ENCODE measurements at places on chromosomes 12 and 14.

DNA sequence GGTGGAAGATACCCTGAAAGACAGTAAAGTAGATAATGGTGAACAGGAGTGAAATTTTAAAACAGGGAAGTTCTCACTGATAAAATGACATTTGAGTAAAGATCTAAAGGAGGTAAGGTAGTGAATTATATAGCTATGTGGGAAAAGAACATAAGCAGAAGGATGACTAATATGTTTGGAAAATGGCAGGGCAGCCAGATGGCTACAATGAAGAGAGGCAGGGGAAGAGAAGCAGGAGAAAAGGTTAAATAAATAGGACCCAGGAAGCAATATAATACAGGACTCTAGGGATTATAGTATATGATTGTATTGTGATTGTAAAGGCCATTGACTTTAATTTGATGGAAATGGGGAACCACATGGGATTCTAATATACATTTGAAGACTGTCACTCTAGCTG, 33.0 kb downstream of the SCFD1 start:
- DNase-seq: no peak

DNA sequence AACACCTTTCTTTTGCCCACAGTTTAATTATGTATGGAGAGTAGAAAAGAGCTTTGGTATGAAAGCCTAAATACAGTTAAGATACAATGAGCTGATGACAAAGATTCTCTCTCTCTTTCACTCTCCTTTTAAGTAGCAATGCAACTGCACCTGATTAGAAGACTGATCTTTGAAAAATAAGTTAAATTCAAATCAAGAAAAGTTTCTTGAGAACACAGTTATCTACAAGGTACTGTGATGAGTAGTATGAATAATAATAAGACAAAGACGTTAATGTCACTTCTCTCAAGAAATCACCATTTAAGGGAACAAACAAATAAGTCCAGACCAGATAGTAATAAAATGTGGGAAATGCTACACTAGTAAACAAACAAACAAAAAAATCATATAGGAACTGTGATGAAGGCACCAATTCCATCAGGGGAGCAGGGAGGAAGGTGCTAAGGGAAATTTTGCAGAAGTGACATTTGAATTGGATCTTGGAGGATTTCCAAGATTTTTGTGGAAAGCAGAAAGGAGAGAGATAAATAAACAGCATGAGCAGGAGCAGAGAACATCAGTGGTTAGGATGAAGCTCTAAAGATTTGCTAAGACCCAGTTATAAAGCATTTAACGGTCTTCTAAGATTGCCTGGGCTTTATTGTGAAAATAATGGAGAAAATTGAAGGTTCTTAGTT, 65.2 kb upstream of the STK38L start:
- no peak for DNase-seq

DNA sequence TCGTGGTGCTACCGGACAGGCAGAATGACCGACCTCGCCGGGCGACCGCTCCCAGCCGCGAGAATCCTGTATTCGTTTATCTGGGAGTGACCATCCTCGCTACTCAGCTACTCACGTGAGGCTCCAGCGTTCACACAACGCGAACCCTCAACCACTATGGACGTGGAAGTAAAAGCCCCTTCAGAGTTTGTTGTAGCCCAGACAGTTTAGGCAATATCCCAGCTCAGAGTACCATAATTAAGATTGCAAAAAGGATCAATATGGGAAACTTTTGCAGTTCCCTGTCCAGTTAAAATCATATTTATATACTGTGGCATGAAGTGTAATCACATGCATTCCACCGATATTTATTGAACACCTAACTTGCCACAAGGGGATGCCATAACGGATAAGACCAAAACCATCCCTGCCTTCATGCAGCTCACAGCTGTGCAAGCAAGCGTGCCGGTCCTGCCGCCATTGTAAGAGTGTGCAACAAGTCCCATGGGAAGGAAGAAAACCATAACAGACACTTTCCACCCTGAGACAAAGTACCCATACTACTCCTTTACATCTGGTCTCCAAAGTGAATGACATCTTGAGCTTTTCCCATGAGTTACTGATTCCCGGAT, 938 bp upstream of the MAX start:
- DNase-seq: no peak

DNA sequence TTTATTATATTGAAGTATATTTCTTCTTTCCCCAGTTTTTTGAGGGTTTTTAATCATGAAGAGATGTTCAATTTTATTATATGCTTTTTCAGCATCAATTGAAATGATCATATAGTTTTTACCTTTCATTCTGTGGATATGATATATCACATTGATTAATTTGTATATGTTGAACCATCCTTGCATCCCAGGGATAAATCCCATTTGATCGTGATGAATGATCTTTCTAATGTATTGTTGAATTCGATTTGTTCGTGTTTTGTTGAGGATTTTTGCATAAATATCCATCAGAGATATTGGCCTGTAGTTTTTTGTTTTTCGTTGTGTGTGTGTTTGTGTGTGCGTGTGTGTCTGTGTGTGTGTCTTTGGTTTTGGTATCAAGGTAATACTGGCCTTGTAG, 196.4 kb downstream of the CRADD start:
- DNase-seq: no peak

GRCh38 chr12:61916831-61917230, 343.4 kb upstream of the USP15 start:
- DNase-seq: no peak

GRCh38 chr14:54803926-54804537, 98.6 kb downstream of the GCH1 start:
- DNase-seq: no peak

GRCh38 chr14:23299986-23300686, 2.5 kb downstream of the PPP1R3E start:
- no peak for DNase-seq

GRCh38 chr14:105849933-105850626, 323.7 kb downstream of the TMEM121 start:
- no peak for DNase-seq

DNA sequence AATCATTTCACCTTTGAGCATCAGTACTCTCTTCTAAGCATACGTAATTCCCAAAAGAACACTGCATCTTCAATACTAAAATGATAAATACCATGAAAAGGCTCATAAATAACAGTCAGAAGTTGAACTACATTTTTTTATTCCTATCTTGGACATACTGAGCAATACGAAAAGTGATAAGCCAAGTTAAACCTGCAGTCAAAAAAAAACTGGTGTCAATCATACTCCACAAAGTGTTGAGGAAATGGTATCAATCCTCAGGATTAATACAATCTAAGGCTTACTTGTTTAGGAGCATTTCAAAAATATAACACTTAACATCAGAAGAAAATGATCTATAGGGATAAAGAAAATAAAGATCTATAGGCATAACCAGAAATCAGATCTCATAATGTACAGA, 5.5 kb downstream of the BTG1 start:
- no peak for DNase-seq

DNA sequence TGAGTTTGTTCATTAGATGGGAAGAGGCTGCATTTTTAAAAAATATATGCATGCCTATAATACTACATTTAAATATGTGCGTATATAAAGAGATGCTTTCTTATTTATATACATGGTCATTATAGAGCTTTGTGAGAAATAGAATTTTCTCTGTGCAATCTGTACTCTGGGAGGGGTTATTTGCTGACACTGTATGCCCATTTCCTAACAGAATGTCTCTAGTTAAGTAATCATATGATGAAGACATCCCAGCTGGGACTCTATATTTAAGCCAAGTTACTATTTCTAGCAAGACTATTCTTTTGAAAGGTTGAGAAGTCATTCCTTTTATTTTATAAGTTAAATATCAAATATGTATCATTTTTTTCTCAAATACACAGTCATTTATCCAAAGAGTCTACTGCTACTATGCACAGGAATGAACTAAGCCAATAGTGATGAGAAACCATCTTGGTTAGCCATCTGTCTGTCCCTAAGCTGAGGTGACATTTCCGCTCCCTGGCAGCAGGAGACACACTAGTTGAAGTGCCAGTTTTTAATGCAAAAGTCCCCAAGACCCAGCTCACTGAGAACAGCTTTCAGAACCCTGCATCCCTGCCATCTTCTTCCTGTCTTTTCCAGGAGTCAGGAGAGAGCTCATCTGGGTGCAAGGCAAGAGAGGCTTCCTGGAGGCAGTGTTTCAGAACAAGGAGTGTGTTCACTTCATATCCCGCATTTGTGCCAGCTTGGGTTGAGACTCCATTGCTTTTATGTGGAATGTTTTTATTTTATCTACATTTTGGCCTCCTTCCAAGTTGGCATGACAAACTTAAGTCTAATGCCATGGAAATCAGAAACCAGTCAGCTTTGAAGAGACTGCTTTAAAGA, 69.5 kb downstream of the TMEM132C start:
- DNase-seq: no peak

GRCh38 chr12:130981911-130982310, 28.2 kb downstream of the ADGRD1 start:
- no peak for DNase-seq

DNA sequence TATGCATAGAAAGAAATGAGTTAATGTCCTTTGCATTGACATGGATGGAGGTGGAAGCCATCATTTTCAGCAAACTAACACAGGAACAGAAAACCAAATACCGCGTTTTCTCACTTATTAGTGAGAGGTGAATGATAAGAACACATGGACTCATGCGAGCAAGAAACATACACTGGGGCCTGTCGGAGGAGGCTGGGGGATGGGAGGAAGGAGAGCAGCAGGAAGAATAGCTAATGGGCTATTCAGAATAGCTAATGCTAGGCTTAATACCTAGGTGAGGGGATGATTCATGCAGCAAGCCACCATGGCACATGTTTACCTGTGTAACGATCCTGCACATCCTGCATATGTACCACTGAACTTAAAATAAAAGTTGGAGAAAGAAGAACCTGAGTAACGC, 29.1 kb upstream of the SYT1 start:
- no peak for DNase-seq

GRCh38 chr12:25792031-25792430, 166.5 kb upstream of the RASSF8 start:
- no peak for DNase-seq

GRCh38 chr12:93200291-93200917, 177.3 kb upstream of the NUDT4 start:
- DNase-seq: no peak

GRCh38 chr14:65231286-65231980, 129.1 kb upstream of the MAX start:
- DNase-seq: no peak

- DNase-seq: no peak
Observed at GRCh38 chr14:89221109-89221810, 195.8 kb downstream of the FOXN3 start.

- no peak for DNase-seq
Observed at GRCh38 chr12:48279101-48279500, 71.6 kb downstream of the ZNF641 start.

GRCh38 chr12:50151047-50151687, 16.0 kb downstream of the CERS5 start:
- no peak for DNase-seq

- DNase-seq: no peak
Observed at GRCh38 chr12:27163048-27163715, 80.8 kb upstream of the C12orf71 start.

DNA sequence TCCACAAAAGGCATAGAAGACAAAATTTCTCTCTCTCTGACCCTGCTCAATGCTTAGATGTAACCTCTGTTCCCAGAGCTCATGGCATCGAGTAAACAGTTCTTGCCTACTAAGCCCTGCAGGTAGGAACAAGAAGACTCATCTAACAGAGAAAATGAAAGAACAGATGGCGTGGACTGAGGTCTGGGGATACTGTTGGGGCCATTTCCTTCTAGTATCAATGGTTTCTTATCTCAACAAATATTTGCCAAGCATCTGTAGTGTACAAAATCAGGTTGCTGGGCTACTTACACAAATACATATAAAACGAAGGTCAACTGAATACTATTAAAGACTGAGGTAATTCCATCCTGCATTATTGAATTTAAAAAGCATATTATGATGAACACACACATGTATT, 93.3 kb downstream of the RIMBP2 start:
- no peak for DNase-seq

DNA sequence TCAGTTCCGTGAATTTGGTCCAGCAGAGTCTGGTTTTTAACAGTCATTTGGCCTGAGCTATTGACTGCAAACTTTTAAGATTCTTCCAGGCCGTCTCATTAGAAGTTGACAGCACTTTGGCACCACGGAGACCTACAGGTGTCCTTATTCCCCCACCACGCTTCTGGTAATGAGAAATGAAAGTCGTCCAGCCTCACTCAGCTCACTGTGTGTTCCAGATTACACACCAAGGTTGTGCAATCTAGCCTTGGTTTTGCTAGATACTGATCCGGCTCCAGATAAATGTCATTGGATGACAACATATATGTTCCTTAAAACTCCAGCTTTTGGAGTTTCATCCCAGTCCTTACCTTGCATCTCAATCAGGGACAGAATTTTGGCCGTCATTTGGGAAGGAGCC, 210.4 kb downstream of the CHST11 start:
- no peak for DNase-seq

DNA sequence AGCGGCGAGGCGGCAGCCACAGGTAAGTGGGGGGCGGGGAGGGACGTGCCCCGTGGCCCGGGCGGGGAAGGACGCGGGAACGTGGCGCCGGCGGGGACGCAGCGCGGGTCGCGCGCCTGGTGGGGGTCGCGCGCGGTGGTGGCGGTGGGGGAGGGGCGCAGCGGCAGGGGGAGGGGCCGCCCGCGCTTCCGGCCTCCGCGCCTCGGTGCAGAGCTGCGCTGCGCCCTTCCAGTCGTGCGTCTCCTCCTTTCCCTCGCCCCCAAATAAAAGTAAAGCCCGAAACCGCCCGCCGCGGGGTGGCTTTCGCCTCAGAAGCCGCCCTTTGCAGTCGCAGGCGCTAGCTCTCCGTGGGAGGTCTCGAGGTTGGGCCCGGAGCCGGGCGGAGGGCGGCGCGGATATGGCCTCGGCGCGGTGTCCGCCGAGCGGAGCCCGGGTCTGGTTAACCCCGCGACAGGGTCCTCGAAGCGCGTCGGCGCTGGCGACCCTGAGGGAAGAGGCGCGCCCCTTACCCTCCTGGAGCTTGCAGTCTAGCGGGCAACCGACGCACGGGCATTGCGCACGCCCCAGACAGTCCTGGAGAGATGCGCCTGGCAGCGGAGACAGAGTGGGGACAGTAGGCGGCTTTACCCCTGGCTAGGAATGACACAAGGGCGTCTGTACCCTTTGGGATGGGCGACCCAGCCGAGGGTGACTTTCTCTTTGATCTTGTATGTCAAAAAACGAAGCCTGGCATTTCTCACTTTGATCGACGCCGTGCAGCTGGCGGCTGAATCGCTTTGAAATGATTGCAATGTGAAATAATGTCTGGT, 589 bp downstream of the ATF1 start:
- peak; percentile 71 for DNase-seq

GRCh38 chr12:51023625-51024382, 2.4 kb downstream of the SLC11A2 start:
- no peak for DNase-seq

Measured in activated T-cell treated with anti-CD3 and anti-CD28 coated beads for 24 hours (primary cell).